Thoracic aorta endothelial cell (primary cell): ENCODE measurements at places on chromosomes 11 and 22. TPM values are rescaled to one million over a fixed set of nuclear protein-coding genes. Genes with fewer than 3 reads are reported as not detected.

CARD16 gene
- total RNA-seq: 23.5 and 29.5 TPM in 2 replicates

JHY gene
- 2.0 and 4.3 TPM in 2 replicates for total RNA-seq

ARFGAP2 gene
- total RNA-seq: 113 and 145 TPM in 2 replicates

APOL4 gene
- 1.1 and 1.3 TPM in 2 replicates for total RNA-seq

KLHDC7B gene
- total RNA-seq: not detected in 2 replicates

APOL5 gene
- not detected in 2 replicates for total RNA-seq

HBD gene
- total RNA-seq: not detected in 2 replicates

FGF19 gene
- total RNA-seq: not detected in 2 replicates

CASP1 gene
- 6.6 and 7.5 TPM in 2 replicates for total RNA-seq

OR9Q1 gene
- total RNA-seq: not detected in 2 replicates

MMP27 gene
- total RNA-seq: not detected in 2 replicates

HORMAD2 gene
- total RNA-seq: not detected in 2 replicates

WNT7B gene
- total RNA-seq: not detected in 2 replicates

PARVG gene
- not detected in 2 replicates for total RNA-seq

KRTAP5-3 gene
- not detected in 2 replicates for total RNA-seq

TMEM86A gene
- total RNA-seq: 0.79 and 1.2 TPM in 2 replicates

SLC7A4 gene
- total RNA-seq: not detected in 2 replicates

SYT9 gene
- total RNA-seq: 0.22 and 0.27 TPM in 2 replicates

VPREB1 gene
- not detected in 2 replicates for total RNA-seq

TMEM121B gene
- 0.50 and 0.53 TPM in 2 replicates for total RNA-seq

NELL1 gene
- not detected in 2 replicates for total RNA-seq

ARHGEF17 gene
- 20.2 and 26.3 TPM in 2 replicates for total RNA-seq

PGA5 gene
- not detected in 2 replicates for total RNA-seq

OR5B21 gene
- total RNA-seq: not detected in 2 replicates

TNNI2 gene
- total RNA-seq: not detected in 2 replicates

BEST1 gene
- under 0.01 and 0.14 TPM in 2 replicates for total RNA-seq

GDPD4 gene
- not detected in 2 replicates for total RNA-seq

PEX26 gene
- total RNA-seq: 37.1 and 41.1 TPM in 2 replicates
